Central memory CD4-positive, alpha-beta T cell (primary cell): ENCODE measurements at places on chromosomes 3 and 15.

DNA sequence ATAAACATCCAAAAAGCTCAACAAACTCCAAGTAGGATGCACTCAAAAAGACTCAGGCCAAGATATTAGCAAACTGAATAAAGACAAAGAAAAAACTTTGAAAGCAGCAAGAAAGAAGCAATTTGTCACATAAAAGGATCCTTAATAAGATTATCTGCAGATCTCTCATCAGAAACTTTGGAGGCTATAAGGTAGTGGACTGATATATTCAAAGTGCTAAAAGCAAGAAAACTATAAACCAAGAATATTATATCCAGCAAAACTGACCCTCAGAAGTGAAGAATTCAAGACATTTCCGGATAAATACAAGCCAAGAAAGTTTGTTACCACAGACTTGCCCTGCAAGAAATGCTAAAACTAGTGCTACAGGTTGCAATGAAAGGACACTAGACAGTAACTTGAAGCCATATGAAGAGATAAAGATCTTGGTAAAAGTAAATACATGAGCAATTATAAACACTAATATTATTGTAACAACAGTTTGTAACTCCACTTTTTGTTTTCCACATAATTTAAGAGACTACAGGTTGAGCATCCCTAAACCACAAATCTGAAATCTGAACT, 23.6 kb downstream of the C3orf33 start:
- DNase-seq = no peak

GRCh38 chr3:29494305-29495036, 213.6 kb downstream of the RBMS3 start:
- DNase-seq = no peak

GRCh38 chr3:182005219-182005618, 293.5 kb downstream of the SOX2 start:
- DNase-seq = no peak

DNA sequence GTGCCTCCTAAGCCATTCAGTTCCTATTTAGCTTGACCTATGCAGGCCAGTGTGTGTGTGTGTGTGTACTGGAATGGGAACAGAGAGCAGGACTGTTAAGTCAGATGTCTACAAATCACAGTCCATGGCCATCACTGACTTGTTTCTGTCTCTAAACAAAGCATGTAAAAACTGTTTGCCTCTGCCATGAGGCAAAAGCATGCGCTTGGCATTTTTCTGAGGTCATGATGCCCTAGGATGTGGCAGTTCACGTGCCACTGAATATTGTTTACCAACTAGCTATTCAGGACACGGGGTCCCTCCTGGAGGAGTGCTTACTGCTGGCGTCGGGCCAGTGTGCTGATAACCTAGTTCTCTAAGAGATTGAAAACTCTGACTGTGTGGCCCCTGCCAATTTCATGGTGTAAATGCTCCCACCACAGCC, 8.2 kb upstream of the ATP13A3 start:
- no peak for DNase-seq

DNA sequence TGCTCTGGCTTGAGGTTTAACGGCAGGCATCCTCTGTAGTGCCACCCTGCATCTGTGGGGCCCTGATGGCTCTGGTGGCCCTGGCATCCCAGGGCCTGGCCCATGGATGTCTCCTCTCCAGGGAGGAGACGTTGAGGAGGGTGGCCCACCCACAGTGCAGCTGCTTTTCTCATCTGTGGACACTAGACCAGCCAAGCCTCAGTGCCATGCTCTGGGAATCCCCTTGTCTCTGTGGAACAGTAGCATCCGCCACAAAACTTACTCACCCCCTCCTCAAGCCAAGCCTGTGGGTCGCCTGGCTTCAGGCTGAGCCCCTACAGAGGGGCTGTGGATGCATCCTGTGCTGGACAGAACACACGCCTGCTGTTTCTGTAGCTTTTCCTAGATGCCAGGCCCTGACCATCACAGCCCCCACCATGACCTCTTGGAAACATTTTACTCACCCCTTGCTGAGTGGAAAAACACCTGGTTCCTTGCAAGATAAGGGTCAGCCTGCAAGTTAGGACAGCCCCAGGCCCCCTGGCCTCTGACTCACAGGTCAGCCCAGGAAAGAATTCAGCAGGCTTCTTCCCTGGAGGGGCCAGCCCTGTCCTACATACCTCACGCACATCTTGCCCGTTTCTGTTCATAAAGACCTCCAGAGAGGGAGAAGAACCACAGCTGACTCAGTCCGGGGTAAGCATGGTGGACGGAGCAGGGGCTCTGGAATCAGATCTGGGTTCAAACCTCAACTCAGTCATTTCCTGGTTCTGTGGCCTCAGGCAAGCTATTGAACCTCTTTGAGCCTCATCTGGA, 19.0 kb downstream of the PAK6 start:
- no peak for DNase-seq

GRCh38 chr15:68408971-68409370, 23.0 kb downstream of the ITGA11 start:
- no peak for DNase-seq

DNA sequence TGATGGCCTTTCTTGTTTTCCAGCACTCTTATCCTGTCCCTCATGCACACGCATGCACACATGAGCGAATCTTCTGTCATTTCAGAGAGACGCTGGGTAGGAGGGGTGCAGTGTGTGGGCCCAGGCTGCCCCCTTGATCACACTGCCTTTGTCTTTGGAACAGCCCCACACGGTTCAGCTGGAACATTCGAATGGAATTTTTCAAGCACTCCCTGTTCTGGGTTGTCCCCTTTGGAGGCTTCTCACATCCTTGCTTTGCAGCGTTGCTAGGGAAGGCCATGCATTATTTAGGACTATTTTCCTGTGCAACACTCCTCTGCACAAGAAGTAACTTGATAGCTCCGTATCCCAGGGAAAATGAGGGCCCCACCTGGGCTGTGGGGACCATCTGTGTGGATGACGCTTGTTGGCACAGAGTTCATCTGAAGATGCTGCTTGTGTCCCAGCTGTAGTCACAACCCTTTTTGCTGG, 78.4 kb downstream of the SPSB4 start:
- DNase-seq = no peak

- DNase-seq = no peak
Observed at GRCh38 chr3:26437678-26438077, 184.9 kb upstream of the LRRC3B start.
